ENCODE measurements at places on chromosomes 16 and 17. TPM values are rescaled to one million over a fixed set of nuclear protein-coding genes. Genes with fewer than 3 reads are reported as not detected.

KRT9 gene
- total RNA-seq = not detected

HEATR9 gene
- total RNA-seq = not detected

KRTAP1-5 gene
- total RNA-seq = not detected

P2RX1 gene
- total RNA-seq = 2.1 TPM

TLCD2 gene
- 2.6 TPM for total RNA-seq

BAIAP3 gene
- total RNA-seq = 0.58 TPM

SLC12A3 gene
- total RNA-seq = 0.04 TPM

PRR11 gene
- 4.2 TPM for total RNA-seq

AXIN2 gene
- total RNA-seq = 17.7 TPM

VASN gene
- 24.9 TPM for total RNA-seq

MBTD1 gene
- total RNA-seq = 17.6 TPM

ANKS4B gene
- not detected for total RNA-seq

CACNG5 gene
- total RNA-seq = not detected

KRTAP9-8 gene
- not detected for total RNA-seq

RAP1GAP2 gene
- 1.2 TPM for total RNA-seq

CCL17 gene
- total RNA-seq = not detected

NXPH3 gene
- 1.5 TPM for total RNA-seq

CD300A gene
- total RNA-seq = 2.5 TPM

ITGB4 gene
- 1.6 TPM for total RNA-seq

SLC9A5 gene
- 0.40 TPM for total RNA-seq

HBZ gene
- 0.93 TPM for total RNA-seq

GDPD3 gene
- total RNA-seq = 3.3 TPM
